ENCODE measurements at places on chromosomes 16 and 17.
A peak's percentile ranks its signal among the peaks of the same experiment; 100 is the strongest.

- no peak for DNase-seq
Measured at GRCh38 chr17:83034525-83034924, 44.9 kb upstream of the METRNL start.

- DNase-seq = no peak
Measured at GRCh38 chr17:74527756-74528155, 3.5 kb downstream of the CD300LB start.

GRCh38 chr16:77674888-77675287 lies 47.4 kb upstream of the NUDT7 start:
- DNase-seq = no peak

GRCh38 chr17:64130559-64131001 lies 636 bp upstream of the ERN1 start:
- peak; percentile 77 for DNase-seq
